ENCODE measurements at places on chromosomes 5 and 9.

GRCh38 chr5:139635606-139636206 lies 12.4 kb upstream of the CXXC5 start:
- no peak for DNase-seq

- DNase-seq = no peak
Measured at GRCh38 chr5:142201471-142201887, 92.9 kb downstream of the NDFIP1 start.

- DNase-seq = no peak
Measured at GRCh38 chr9:124490004-124490403, 17.2 kb downstream of the NR5A1 start.

- DNase-seq = no peak
Measured at GRCh38 chr5:94517490-94518488, 100.6 kb downstream of the KIAA0825 start.

- no peak for DNase-seq
Measured at GRCh38 chr5:160467555-160468362, 46.1 kb downstream of the PTTG1 start.
